ENCODE measurements at places on chromosomes 1 and 21.

- DNase-seq, result no peak
These were observed 63.6 kb downstream of the CLIC6 start for GRCh38 chr21:34732388-34732821.

GRCh38 chr1:202315576-202316168, 26.1 kb downstream of the UBE2T start:
- DNase-seq, result peak; percentile 95

DNA sequence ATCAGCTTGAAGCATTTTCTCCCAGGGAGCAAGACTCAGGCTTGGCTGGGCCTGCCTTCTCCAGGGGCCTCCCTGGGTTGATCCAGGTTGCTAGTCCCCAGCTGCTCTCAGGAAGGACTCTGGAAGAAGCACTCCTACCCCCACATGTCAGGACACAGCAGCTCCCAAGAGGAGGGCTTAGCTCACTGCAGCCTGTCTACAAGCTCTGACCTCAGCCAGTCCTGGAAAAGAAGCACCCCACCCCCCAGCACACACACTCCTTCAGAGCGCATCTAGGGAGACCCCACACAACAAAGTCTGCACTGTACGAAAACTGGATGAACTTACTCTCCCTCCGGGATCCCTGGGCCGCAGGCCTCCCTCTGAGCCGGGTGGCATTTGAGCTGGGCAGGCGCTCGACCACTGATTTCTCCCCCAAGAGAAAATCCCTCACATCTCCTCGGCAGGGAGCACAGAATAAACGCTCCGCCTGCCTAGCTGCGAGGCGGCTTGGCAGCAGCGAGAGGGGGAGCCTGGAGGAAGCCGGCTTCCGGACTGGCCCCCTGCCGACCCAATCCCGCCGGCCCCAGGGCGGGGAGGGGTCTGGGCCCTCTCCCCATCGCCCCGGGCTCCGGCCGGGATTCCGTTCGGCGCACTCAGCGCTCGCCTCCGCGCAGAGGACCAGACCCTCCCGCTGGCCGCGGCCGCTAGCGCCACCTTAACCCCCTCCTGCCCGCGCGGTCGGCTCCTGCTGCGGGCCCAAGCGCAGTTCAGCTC, at the start of gene KCNA2:
Gene KCNA2, minus strand, starts transcription at position 458 of the 756 bp plus-strand sequence. CDS start 1,576 bp downstream, outside the sequence.
- peak; percentile 71 for DNase-seq

DNA sequence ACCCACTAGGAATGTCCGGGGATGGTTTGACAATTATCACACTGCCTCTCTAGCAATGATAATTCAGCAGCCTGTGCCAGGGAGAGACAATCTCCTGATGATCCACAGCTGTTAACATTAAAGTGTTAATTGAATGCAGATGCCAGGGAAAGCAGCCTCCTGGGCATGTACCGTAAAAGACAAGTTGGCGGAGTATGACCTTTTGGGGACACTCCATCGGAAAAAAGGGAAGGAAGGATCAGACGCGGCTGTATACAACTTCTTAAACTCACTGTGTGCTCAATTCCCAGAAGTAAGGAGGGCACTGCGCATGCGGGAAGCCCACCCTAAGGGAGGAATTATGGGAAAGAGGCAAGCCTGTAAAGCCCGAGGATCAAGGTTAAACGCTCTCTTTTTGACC, 62.6 kb downstream of the MAP3K7CL start:
- DNase-seq, result peak; percentile 76
